ENCODE measurements at places on chromosomes 7 and 10.

DNA sequence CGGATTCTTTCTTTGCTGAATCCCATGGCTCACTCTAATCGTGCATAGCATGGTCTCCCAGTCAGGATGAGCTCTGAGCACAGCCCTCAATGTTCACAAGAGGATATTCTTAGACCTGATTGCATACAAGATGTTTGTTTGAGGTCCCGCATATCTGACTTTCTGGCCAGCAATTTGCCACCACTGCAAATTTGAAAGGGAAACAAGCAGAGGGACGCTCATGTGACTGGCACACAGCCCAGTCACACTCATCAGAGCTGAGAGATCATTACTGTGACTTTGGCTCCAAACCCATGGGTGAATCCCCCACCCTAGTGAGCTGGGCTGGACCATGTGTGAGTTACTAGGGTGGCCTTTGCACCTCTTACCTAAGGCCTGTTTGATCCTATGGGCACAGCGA is 9.9 kb downstream of the TAS2R41 start:
- H3K4me1 ChIP-seq, result no peaks in the 10 kb centered on the region
- no peaks in the 10 kb centered on the region for H3K27me3 ChIP-seq
- no peaks in the 10 kb centered on the region for H3K36me3 ChIP-seq
- DNase-seq, result no peak

DNA sequence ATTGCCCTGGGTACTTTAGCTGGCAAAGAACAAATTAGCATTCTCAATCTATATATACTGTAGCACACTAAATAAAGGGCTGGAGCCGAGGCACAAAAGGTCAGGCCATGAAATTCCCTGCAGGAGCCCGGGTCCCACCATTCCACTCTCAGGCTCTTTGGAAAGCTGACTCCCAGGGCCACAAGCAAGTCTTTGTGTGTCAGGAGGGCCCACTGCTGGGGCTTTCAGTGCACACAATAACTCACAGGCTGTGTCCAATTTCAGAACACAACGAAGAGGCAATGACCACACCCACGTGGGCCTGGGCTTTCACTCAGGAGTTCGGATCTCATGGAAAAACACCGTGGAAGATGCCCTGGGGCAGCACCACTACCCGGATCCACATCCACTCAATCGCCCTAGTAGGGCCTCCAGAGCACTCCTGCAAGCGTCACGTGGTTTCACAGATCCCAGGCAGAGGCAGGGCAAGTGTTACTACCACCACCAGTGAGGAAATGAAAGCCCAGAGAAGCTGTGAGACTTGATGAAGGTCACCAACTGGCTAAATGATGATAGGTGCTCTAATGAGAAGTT is 60.3 kb downstream of the COBL start:
- DNase-seq, result no peak
- no peaks in the 10 kb centered on the region for H3K27me3 ChIP-seq
- no peak overlapping the region for H3K4me3 ChIP-seq
- peaks cover 11% of the 10 kb centered on the region for H3K4me1 ChIP-seq

GRCh38 chr7:11831736-11832495 is at the start of gene THSD7A:
THSD7A (minus strand) TSS chr7:11832198; CDS start chr7:11831946, 252 bp downstream.
- no peaks in the 10 kb centered on the region for H3K36me3 ChIP-seq
- no peak within 1 kb of the TSS for H3K27ac ChIP-seq
- peak; percentile 63 for DNase-seq

- H3K36me3 ChIP-seq, result peaks cover 4% of the 10 kb centered on the region
- H3K27ac ChIP-seq, result no peak overlapping the region
- no peak for DNase-seq
- H3K4me1 ChIP-seq, result peaks cover 4% of the 10 kb centered on the region
- H3K4me3 ChIP-seq, result no peak overlapping the region
- peaks cover 9% of the 10 kb centered on the region for H3K27me3 ChIP-seq
These were observed 59.8 kb downstream of the CSGALNACT2 start for GRCh38 chr10:43197834-43198681.

- H3K27ac ChIP-seq, result no peak overlapping the region
- H3K4me3 ChIP-seq, result no peak overlapping the region
- H3K36me3 ChIP-seq, result peaks cover 64% of the 10 kb centered on the region
- DNase-seq, result no peak
- H3K4me1 ChIP-seq, result no peaks in the 10 kb centered on the region
These were observed 41.7 kb downstream of the HYCC1 start for GRCh38 chr7:22972207-22972606.

- peaks cover 24% of the 10 kb centered on the region for H3K36me3 ChIP-seq
- peak; percentile 32 for DNase-seq
- H3K4me3 ChIP-seq, result no peak overlapping the region
These were observed 18.3 kb downstream of the MMS19 start for GRCh38 chr10:97479939-97480338.

- no peaks in the 10 kb centered on the region for H3K36me3 ChIP-seq
- H3K27ac ChIP-seq, result no peak overlapping the region
- H3K27me3 ChIP-seq, result no peaks in the 10 kb centered on the region
- no peak for DNase-seq
These were observed 49.1 kb upstream of the ADCY1 start for GRCh38 chr7:45525057-45525456.

GRCh38 chr10:43258562-43259212 is 8.2 kb downstream of the RASGEF1A start:
- H3K36me3 ChIP-seq, result no peaks in the 10 kb centered on the region
- peaks cover 3% of the 10 kb centered on the region for H3K4me1 ChIP-seq
- DNase-seq, result no peak
- H3K27me3 ChIP-seq, result peaks cover 34% of the 10 kb centered on the region

DNA sequence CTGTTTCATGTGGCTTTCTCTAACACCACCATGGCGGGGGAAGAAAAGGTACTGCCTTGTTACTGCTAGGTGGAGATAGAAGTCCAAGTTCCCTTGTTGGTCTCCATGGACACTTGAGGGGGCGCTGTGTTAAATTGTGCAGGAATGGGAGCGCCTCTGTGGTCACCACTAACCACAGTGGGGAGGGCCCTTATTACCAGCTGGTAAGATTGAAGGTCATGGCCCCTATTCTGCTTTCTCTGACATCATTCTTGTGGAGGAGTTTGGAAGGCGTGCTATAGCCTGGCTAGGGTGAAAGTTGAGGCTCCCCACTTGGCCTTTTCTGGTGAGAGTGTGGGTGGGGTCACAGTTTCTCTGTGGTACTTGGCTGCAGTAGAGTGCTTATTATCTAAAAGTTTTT is 14.9 kb upstream of the MXI1 start:
- H3K27ac ChIP-seq, result no peak overlapping the region
- H3K4me1 ChIP-seq, result peaks cover 2% of the 10 kb centered on the region
- H3K36me3 ChIP-seq, result no peaks in the 10 kb centered on the region
- peaks cover 17% of the 10 kb centered on the region for H3K27me3 ChIP-seq
- DNase-seq, result no peak

DNA sequence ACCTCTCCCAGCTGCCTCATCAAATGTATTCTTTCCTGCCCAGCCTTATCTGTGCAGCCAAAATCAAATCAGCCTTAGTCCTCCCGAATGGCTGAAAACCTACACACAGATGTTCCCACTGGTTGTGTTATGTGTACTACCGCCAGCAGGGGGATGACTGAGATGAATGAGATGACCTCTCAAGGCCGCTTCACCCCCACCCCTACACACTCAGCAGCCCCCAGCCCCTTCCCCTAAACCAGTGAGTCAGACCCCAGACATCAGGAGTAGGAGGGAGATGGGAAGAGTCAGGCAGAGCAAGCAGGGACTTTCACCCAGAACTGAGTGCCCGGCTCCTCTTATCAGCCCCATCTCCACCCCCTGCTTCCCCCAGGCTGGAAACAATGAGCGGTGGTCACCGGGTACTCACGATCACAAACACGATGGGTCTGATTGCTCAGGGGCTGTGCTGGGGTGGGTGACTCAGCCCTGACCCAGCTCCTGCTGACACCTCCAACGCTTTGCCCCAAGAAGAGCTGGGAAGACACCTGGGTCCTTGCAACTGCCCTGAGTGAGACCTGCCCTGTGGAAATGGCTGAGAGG is 6.5 kb upstream of the C10orf105 start:
- no peak overlapping the region for H3K27ac ChIP-seq
- H3K36me3 ChIP-seq, result no peaks in the 10 kb centered on the region
- no peaks in the 10 kb centered on the region for H3K27me3 ChIP-seq
- no peak overlapping the region for H3K4me3 ChIP-seq
- DNase-seq, result peak; percentile 29
- no peaks in the 10 kb centered on the region for H3K4me1 ChIP-seq

DNA sequence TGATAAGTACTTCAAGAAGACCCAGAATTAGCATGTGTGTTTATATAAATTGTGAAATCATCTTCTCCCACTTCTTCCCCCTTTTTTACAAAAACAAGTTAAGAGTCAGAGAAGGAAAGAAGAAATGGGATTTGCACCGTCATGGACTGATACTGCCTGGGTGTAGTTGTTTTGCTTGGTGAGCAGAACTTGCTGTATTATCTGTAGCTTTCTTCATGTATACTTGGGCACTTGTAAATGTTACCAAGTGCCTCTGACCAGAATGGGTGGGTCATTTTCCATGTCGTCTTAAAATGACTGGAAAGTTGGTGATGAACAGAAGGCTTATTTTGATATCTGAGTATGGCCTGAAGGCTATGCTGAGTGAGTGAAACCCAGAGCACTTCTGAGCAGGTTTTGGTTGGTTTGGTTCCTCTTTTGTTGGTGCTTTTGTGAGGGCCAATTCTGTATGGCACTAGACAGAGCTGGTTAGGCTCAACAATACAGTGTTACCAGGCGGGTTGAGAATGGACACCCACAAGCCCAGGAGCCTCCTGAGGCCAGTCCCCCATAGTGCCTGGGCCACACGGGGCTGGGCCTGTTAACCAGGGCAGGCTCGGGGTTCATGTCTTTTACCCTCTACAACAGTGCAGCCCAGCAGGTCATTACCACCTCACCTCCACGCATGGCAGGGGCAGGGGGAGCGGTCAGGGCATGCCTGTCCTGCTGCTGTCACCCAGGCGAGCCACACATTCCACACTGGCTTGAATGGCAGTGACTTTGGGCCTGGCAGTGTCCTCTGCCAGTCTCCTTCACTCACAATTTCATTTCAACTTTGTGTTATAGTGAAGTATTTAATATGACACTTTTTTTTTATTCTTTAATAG is 115.1 kb downstream of the CCNY start:
- H3K4me3 ChIP-seq, result no peak overlapping the region
- H3K36me3 ChIP-seq, result no peaks in the 10 kb centered on the region
- no peak for DNase-seq
- H3K4me1 ChIP-seq, result peaks cover 32% of the 10 kb centered on the region
- H3K27me3 ChIP-seq, result no peaks in the 10 kb centered on the region

GRCh38 chr10:73136627-73137026 is 26.4 kb downstream of the NUDT13 start:
- peaks cover 9% of the 10 kb centered on the region for H3K36me3 ChIP-seq
- H3K4me3 ChIP-seq, result no peak overlapping the region
- H3K27me3 ChIP-seq, result no peaks in the 10 kb centered on the region

DNA sequence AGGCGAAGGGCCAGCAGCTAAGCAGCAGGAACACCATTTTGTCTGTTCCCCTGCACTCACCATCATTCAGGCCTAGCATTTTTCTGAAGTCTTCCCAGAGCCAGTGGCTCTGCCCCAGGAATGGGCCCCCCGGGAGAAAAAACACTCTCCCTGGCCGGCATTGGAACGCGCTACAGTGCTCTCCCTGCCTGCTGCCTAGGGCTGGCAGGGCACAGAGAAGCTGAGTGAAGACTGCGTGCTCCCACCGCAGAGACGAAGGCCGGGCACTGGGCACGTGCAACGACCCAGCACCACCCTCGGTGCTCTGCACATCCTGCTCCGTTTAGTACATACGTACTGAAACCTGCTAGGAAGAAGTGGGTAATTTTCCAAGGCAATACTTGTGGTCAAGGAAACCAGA is 34.4 kb downstream of the HSPA12A start:
- no peaks in the 10 kb centered on the region for H3K27me3 ChIP-seq
- no peaks in the 10 kb centered on the region for H3K36me3 ChIP-seq
- no peaks in the 10 kb centered on the region for H3K4me1 ChIP-seq
- no peak overlapping the region for H3K27ac ChIP-seq
- no peak for DNase-seq

DNA sequence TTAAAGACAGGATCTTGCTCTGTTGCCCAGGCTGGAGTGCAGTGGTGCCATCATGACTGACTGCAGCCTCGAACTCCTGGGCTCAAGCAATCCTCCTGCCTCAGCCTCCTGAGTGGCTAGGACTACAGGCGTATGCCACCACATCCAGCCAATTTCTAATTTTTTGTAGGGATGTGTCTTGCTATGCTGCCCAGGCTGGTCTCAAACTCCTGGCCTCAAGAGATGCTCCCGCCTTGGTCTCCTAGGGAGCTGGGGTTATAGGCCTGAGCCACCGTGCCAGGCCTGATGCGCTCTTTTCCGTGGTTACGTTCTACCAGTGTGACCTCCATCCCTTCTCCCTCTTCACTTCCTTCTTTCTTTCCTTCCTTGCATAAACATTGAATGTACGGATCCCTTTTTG is 34.2 kb upstream of the IL15RA start:
- H3K4me1 ChIP-seq, result no peaks in the 10 kb centered on the region
- no peak for DNase-seq
- no peaks in the 10 kb centered on the region for H3K27me3 ChIP-seq
- no peak overlapping the region for H3K4me3 ChIP-seq
- H3K27ac ChIP-seq, result no peak overlapping the region

DNA sequence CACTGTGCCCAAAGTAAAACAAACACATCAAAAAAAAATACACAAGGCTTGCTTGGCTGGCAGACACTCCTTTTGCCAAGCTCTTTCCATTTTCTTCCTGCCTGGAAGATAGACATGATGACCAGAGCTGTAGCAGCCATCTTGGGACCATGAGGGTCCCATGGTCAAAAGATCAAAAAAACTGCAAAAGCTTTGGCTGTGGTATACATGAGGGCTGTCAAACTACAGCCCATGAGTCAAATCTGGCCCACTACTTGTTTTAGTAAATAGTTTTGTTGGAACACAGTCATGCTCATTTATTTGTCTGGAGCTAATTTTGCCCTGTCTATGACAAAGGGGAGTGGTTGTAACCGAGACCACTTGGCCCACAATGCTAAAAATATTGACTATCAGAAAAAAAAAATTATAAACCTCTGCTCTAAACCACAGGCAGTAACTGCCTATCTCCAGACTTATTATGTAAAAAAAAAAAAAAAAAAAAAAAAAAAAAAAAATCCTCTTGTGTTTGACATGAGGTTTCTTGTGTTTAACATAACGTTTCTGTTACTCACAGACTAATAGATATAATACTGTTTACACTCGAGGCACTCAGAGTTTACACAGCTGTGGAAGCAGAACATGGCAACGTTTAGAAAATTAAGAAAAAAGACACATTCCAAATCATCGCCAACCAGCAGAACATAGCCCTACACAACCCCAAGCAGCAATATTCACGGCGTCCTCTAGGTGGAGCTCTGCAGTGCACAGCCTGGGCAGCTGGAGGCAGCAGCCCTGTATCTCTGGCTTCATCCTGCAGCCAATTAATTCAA is 36.9 kb downstream of the ASB13 start:
- H3K36me3 ChIP-seq, result no peaks in the 10 kb centered on the region
- peak; percentile 75 for DNase-seq
- H3K4me3 ChIP-seq, result no peak overlapping the region
- H3K27ac ChIP-seq, result no peak overlapping the region
- H3K27me3 ChIP-seq, result no peaks in the 10 kb centered on the region

- DNase-seq, result no peak
- peaks cover 14% of the 10 kb centered on the region for H3K4me1 ChIP-seq
- no peaks in the 10 kb centered on the region for H3K27me3 ChIP-seq
- peak overlapping the region; percentile 3 for H3K27ac ChIP-seq
- no peak overlapping the region for H3K4me3 ChIP-seq
- H3K36me3 ChIP-seq, result no peaks in the 10 kb centered on the region
These were observed 207.9 kb downstream of the PAXIP1 start for GRCh38 chr7:154795014-154795413.

- no peak overlapping the region for H3K27ac ChIP-seq
- no peaks in the 10 kb centered on the region for H3K4me1 ChIP-seq
- DNase-seq, result no peak
- no peaks in the 10 kb centered on the region for H3K27me3 ChIP-seq
- no peaks in the 10 kb centered on the region for H3K36me3 ChIP-seq
- no peak overlapping the region for H3K4me3 ChIP-seq
These were observed 39.3 kb downstream of the FAM13C start for GRCh38 chr10:59323036-59323459.
